ENCODE measurements at places on chromosomes 3 and 15.

- DNase-seq, result no peak
These were observed 28.6 kb upstream of the UTS2B start for GRCh38 chr3:191358929-191359328.

- DNase-seq, result peak; percentile 60
These were observed at the start of gene TXNRD3 for GRCh38 chr3:126654571-126655383. Gene TXNRD3 (minus strand): TSS chr3:126655124.

DNA sequence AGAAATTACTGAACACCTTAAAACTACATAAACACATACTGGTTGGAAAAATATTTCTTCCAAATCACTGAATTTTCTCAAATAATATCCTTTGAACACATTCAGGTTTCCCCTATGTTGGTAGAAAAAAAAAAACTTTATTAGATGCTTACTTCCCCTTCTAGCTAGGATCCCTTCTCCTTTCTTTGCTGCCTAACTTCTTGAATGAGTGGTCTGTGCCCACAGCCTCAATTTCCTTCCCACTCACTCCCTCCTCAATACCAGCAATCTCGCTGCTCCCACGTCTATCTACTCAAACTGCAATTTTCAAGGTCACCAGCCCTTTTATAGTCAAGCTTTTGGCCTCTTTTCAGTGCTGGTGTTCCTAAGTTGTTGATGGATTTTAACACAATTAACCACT lies 8.3 kb downstream of the CD200R1 start:
- no peak for DNase-seq

DNA sequence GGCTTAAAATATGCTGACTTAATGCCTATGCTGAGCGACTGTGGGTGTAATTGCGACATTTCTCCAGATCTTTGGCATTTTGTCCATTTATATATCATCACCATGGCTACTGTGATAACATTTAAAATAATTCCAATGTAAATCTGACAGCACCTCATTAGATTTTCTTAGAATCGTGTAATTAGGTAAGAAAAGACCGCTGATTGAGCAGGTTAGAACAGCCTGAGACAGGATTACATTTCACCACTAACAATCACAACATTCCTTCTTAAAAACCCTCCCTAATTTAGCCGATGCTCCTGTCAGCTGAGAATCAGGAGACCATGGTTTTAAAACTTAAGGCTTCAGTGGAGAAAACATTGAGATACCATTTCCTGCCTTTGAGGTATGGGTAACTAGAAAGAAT lies 455.3 kb upstream of the PDZRN3 start:
- no peak for DNase-seq

GRCh38 chr3:30826531-30826942 lies 67.9 kb downstream of the GADL1 start:
- DNase-seq, result no peak

GRCh38 chr15:60120100-60120499 lies 116.0 kb downstream of the FOXB1 start:
- DNase-seq, result no peak

GRCh38 chr3:42796332-42796885 lies 7.9 kb downstream of the HIGD1A start:
- DNase-seq, result no peak

- DNase-seq, result peak; percentile 81
These were observed 52.9 kb downstream of the RYK start for GRCh38 chr3:134197681-134198261.

GRCh38 chr3:148968321-148968720 lies 23.0 kb upstream of the GYG1 start:
- DNase-seq, result no peak

DNA sequence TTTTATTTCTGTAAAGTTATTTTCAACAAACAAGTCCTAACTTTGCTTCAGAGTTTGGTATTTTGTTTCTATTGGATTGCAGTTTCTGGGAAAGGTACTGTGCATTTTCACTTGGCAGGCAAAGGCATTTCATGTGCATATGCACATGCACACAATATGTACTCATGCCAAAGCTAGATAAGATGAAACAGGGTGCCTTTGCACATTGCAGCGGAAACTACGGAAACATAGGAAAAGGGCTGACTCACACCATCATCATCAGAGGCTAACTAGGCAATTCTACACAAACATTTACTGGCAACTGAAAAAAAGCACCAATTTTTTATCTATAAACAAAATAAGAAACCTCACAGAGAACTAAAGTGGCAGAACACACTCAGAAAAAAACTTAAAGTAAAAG lies 550.6 kb upstream of the NECTIN3 start:
- peak; percentile 75 for DNase-seq

- no peak for DNase-seq
These were observed 64.7 kb downstream of the ATP1B3 start for GRCh38 chr3:141941093-141941492.

DNA sequence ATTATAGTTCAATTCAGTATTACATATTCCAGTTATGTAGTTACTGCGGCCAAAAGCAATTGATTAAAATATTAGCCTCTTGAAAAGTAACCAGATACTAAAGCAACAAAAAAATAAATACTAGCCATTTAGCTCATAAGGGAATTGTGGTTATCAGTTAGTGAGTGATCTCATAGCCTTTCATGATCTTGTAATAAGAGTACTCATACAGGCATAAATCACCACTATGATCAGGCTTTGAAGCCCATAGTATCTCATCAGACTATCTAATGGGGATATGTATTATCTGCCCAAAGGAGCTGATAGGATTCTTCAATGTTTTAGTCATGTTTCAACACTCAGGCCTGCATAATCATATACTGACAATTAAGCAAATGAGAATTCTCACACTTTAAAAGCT lies 184.1 kb upstream of the CCDC54 start:
- no peak for DNase-seq

DNA sequence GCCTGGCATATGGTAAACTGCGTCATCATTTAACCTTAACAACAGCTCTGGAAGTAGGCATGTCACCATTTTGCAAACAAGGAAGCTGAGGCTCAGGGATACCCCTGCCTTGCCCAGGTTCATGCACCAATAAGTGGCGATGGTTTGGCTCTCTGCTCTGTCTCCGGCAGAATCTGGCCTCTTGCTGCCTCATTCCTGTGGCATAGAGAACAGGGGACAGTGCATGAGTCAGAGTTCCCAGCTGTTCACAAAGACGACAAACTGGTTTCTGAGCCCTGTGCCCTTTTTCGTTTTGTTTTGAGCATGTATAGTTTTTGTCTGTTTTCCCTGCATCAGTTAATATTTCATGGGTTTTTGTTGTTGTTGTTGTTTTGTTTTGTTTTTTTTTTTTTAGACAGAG lies 236.8 kb downstream of the OPA1 start:
- DNase-seq, result peak; percentile 11

DNA sequence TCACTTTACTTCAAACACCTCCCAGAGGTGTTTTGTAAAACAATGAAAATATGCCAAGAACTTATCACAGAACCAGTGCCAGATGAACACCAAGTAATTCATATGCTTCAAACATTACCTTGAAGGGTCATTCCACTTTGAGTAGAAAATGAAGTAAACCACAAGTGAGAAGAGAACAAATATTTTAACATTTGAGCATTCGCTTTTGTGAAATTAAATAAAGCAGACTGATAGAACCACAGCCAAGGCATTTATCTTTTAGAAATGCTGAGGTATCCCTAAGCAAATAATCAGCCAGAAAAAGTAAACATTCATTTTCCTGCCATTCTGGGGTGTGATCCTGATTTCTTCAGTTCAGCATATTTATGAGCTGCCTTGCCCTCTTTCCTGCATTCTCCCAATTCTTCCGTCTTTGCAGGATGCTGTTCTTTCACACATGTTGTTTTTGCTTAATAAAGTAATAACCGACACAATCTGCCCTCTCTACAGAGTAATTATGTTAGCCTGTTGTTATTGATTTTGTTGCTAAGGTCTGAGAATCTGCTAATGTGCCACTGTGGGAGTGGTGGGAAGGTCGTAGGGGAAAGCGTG lies 235.6 kb upstream of the TGFBR2 start:
- no peak for DNase-seq

GRCh38 chr15:45665261-45665660 lies 30.4 kb downstream of the SQOR start:
- DNase-seq, result no peak

DNA sequence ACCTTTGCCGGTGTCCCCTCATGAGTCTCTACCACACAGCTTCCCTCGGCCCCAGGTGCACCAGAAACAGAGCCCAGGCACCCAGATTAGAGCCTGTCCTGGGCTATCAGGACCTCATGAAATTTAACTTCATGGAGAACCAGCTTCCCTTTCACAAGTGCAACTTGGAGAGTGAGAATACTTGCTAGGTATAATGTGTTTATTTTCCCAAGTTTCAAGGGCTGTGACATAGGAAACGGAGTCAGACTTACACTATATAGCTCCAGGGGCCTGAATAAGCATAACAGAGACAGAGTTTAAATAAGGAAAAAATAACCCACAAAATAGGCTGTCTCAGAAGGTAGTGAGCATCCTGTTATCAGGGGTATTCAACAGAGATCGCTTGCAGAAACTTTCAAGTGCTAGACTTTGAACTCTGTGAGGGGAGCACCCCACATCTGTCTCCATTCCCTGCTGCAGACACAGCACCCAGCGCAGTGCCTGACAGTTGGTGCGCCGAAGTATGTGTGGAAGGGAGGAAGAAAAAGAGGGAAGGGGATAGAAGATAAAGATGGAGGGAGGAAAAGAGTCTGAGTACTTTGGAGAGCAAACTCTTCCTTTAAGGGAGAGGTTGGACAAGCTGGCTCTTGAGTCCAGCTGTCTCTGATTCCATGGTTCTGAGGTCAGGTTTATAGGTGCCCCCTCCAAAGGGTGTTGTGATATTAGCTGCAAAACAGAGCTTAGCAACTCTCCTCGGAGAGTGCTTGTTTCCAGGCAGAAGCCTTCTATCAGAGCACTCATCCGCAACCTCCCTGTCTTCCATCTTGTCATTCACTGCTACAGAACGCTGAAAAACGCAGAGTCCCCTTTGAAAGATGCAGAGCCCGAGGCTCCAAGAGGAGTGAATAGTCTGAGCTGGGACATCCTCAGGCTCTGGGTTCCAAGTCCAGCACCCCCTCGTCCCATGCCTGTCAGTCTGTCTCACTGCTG lies 84.8 kb downstream of the CPN2 start:
- no peak for DNase-seq

- no peak for DNase-seq
These were observed 29.5 kb downstream of the POPDC2 start for GRCh38 chr3:119630880-119631329.

GRCh38 chr15:62059816-62060112 lies 483 bp downstream of the VPS13C start:
- DNase-seq, result peak; percentile 65

DNA sequence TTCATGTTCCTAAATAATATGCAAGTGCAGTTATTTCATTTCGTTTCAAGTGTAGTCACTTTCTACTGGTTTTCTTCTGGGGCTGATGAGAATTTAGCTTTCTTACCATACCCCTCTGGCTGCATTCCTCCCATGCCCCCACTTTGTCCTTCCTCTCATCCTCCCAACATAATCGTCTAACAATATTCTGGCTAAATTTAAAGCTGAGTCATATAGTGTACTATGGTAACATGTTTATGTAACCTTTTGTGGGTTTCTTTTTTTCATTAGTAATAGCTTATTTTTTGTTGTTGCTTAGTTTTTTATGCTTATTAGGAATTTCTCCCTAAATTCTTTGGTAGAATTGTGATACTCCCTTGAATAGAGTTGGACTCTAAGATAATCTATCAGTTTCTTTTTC lies 30.5 kb downstream of the DUT start:
- no peak for DNase-seq

GRCh38 chr3:173893066-173893465 lies 495.5 kb downstream of the NLGN1 start:
- no peak for DNase-seq

Data from RKO (cell line).